ENCODE measurements at places on chromosomes 4 and X.

GRCh38 chrX:131072871-131073571 lies 14.9 kb downstream of the ARHGAP36 start:
- DNase-seq, result no peak

GRCh38 chr4:175971388-175972179 lies 94.1 kb upstream of the WDR17 start:
- no peak for DNase-seq

GRCh38 chr4:10611673-10612072 lies 72.9 kb downstream of the CLNK start:
- DNase-seq, result no peak

DNA sequence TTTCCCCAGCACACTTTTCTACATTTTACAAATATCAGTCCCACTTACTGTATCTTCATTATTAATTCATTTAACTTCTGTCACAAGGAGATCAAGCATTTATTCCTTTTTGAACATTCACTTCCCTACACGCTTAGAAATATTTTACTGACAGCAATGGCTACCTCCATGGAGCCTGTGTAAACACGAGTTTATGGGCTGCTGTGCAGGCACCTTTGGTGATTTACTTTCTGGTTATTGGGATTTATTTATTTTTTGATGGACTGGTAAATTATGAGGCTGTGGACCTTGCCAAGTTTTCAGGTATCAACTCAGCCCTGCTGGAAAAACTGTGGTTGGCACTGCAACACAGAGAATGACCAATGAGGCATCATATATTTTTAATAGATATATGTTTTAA lies 45.4 kb upstream of the PAQR3 start:
- DNase-seq, result no peak

- DNase-seq, result no peak
Measured at GRCh38 chrX:130716781-130717413, 186.1 kb downstream of the ENOX2 start.

GRCh38 chr4:7156328-7156727 lies 36.0 kb upstream of the SORCS2 start:
- no peak for DNase-seq

- DNase-seq, result no peak
Measured at GRCh38 chrX:69398881-69399280, 105.2 kb upstream of the NALF2 start.

DNA sequence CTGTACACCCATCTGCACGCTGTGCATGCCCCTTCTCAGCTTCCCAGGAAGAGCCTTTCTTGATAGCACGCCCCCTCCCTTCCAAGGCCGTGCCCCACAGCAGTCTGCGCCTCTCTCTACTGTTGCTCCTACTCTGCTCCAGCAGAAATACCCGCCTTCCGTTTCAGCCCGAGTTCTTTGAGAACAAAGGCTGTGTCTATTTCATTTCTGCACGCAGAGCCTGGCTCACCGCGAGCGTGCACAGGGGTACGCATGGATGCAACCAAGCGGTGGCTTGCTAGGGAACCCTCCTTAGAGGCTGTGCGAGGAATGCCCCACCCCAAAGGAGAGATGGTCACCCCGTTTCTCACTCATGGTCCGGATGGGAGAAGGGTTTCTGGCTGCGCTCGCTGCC lies 485 bp downstream of the AADAT start:
- no peak for DNase-seq

DNA sequence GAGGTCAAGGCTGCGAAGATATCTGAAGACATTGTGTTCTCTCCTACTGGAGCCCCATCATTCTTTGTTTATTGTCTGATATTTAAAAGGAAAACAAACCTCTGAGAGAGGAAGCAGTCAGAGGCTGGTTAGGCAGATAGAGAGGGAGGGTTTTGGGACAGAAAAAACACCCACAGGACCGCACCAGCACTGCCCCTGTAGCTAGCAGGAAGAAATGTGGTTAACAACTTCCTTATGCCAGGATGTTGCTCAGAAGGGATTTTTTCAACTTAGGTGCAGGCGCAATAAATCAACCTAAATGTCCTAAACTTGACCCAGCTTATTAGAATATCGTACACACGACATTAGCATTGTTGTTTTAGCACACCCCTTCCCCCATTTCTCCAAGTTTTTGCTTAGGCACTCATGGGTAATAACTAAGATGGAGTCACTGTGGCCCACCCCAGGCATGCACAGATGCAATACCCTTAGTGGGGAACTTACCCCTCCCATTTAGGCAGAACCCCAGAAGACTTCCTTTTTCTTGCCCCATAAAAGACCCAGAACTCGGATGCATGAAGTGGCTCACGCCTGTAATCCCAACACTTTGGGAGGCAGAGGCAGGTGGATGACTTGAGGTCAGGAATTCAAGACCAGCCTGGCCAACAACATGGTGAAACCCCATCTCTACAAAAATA lies 2.8 kb upstream of the ZNF718 start:
- DNase-seq, result no peak

DNA sequence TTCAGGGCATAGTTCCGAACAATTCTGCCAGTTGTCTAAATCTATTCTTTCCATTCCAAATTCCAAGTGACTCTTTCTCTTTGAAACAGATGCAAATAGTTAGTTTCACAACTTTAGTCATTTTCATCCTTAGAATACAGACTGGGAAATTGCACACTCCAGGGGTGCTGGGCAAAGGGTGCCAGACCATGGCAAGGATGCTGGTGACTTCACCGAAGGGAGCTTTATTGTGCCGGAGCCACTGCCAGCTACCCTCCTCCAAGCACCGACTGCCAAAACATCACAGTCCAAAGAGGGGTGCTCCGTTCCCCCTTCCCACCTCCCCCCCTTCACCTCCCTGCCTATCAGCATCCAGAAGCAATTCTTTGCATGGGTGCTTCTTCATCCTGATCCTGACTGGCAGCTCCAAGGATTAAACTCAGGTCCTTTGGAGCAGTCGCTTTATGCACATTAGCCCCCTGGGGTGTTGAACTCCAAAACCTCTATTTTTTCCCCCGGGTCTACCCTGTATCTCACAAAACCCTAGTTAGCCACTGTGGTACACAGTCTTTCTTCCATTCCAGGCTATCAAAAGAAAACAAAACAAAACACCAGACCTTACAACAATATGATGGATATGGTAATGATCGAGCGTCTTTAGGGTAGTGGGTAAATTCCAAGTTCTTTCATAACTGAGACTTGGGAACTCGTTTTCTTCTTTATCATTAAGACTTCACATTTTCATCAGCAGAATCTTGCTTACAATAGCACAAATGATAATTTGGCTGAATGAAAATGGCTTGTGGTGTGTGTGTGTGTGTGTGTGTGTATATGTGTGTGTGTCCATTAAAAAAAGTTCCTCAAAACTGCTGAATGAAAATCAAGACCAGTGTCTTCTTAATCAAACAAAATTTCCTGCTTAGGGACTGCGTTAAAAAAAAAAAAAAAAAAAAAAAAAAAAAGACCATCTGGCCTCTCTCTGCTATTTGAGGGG lies 28.7 kb downstream of the MID1 start:
- no peak for DNase-seq

DNA sequence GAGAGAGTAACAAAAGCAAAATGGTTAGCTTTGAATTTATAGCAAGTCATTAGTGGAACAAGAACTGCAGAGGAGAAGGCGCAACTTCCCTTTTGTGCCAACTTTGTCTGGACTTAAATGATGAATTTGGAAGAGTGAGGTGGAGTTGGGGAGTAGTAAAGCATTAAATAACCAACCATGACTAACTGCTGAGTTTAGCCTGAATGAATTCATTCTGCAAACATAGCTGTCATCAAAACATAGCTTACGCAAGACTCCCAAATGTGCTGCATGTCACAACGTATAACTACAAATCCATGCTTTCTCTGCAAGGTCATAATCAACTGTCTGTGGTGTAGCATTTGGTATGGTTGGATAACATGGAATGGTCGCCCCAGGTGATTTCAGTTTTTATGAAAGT lies 75.9 kb upstream of the RPL34 start:
- no peak for DNase-seq

DNA sequence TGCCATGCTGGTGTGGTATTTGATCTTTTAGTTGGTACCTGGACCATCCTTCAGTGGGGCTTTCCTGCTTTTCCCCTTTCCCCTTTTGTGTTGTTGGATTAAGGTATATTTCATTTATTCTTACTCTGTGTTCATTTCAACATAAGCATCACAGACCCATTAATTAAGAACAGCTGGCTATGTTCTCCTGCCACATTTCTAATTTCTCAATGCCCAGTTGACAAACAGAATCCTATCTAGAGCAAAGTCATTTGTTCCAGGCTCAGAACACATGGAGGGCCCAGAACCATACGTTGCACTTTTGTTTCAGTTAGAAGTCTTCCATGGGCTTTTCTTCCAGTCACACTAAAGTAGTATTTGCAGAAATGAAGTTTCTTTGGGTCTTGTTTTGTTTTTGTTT lies 46.1 kb upstream of the EOLA2 start:
- no peak for DNase-seq

GRCh38 chr4:146382194-146382593 lies 139.5 kb downstream of the SLC10A7 start:
- DNase-seq, result no peak

GRCh38 chr4:8796096-8796495 lies 75.5 kb downstream of the HMX1 start:
- no peak for DNase-seq

Measured in SHP77 treated with DMSO at 0.1 percent for 48 hours (cell line).